ENCODE measurements at places on chromosomes 16 and 17.

DNA sequence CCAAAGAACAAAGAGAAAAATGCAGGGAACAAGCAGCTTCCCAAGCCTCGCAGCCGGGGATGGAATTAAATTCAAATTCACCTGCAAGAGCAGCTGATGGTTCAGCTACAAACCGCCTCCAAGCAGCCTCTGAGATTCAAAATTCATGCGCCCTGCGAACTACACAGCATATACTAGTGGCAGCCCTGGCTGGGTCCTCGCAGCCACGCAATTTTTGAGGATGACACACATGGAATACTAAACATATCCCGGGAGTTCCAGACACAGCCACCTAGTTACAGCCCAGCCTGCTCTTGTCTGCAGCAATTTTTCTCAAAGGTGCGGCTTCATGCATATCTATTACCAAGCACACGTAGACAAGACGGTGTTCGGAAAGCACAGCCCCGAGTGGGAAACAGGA lies 35.9 kb upstream of the KIFC3 start:
- DNase-seq: no peak

DNA sequence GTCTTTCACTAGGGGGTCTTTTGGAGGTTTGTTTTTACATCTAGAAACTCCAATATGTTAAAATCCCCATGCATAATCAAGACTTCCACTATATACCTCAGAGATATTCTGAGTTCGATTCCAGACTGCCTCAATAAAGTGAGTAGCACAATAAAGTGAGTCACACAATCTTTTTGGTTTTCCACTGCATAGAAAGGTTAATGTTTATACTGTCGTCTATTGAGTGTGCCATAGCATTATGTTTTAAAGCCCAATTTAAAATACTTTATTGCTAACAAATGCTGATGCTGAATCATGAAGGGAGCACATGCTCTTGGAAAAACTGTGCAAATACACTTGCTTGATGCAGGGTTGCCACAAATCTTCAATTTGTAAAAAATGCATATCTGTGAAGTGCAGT lies 227.5 kb upstream of the ZFHX3 start:
- no peak for DNase-seq

GRCh38 chr17:67652433-67652832 lies 65.3 kb upstream of the NOL11 start:
- no peak for DNase-seq

DNA sequence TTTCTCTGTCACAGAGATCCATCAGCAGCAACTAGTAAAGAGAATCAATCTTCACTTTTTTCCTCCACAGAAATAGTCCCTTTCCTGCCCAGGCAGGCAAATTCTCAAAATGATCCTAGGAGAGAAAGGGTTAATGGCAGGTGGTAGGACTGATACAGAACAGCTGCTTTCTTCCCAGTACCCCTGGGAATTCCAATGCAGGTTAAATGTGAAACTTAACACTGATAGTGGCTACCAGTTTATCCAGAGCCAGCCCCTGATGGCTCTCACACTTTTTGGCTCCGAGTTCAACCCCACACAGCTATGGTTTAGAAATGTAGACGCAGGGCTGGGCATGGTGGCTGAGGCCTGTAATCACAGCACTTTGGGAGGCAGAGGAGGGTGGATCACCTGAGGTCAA lies 22.2 kb downstream of the MARVELD3 start:
- DNase-seq: no peak

DNA sequence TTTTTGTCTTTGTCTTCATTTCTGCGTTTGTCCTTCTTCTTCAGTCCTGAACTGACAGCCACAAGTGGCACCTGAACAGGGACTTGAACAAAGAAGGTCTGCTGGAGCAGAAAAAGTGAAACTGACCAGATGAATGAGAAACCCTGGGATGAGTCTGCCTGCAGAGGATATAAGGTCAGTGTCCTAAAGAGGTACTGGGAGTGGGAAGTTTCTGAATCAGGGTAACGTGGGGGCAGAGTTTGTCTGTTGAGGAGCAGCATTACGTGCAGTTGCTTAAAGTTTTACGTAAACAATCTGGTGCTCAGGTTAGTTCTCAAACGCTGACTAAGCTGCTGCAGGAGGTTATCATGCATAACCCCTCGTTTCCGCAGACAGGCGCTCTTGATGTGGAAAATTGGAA lies 2057.6 kb downstream of the TP53TG3F start:
- DNase-seq: no peak

GRCh38 chr17:31394544-31394943 lies 3.1 kb downstream of the RAB11FIP4 start:
- DNase-seq: no peak

GRCh38 chr17:78608122-78608803 lies 31.1 kb upstream of the DNAH17 start:
- no peak for DNase-seq

DNA sequence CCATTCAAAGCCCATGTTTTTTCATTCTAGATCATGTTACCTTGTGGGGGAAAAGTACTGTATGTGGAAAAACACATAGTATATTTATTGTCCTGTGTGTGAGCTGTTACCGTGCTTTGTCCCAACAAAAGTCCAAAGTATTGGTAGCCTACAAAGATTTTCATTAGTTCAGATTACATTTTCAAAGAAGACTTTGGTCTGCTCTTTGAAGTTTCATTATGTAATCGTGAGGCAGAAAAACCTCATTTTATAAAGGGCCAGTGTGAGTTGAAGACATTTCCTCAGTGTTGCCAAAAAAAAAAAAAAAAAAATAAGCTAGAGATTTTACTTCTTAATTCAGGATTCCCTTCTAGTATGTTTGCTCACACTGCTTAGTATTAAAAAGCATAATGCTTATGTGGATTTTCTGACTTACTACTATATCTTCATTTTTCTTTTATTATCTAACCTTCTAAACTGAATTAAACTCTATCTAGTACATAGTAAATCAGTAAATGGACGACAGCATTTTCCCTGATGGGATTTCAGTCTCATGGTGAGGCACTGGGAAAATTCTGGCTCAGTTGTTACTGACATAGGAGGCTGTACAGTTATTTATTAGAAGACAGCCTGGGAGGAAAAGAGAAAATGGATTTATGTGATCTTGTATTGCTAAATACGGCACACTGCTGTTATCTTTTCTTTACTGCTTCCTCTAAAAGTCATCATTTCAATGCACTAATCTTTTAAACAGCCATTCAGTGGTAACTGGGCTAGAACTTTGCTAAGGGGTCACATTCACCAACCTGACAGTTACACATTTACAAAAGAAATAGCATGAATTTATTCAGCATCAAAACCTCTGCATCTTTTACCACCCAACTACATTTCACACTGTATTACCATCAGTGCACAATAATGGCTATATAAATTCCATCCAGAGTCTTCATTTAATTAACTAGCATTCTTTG lies 100.6 kb downstream of the STXBP4 start:
- no peak for DNase-seq

GRCh38 chr16:12881740-12882139 lies 19.7 kb upstream of the SHISA9 start:
- no peak for DNase-seq

DNA sequence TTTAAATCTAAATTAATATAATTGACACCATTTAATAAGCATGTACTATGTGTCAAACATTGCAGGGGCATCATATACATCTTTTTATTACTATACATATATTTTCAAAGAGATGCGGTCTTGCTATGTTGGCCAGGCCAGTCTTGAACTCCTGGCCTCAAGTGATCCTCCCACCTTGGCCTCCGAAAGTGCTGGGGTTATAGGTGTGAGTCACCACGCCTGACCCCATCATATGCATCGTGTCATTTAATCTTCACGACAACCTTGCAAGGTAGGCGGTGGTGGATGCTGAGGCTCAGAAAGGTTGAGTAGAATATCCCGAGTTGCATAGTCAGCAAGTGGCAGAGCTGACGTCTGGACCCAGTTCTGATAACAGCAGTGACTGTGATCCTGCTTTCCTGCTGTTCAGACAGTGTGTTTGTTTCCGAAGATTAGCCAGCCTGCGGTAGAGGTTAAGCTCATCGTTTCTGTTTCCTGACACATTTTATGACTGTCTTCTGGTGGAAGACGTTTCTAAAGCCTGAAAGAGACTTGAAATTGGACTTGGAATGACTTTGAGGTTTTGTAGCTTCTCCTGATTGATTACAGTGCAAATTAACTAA lies 316.6 kb downstream of the SNX29 start:
- DNase-seq: no peak

GRCh38 chr16:9039210-9039609 lies 52.2 kb upstream of the HAPSTR1 start:
- DNase-seq: no peak

DNA sequence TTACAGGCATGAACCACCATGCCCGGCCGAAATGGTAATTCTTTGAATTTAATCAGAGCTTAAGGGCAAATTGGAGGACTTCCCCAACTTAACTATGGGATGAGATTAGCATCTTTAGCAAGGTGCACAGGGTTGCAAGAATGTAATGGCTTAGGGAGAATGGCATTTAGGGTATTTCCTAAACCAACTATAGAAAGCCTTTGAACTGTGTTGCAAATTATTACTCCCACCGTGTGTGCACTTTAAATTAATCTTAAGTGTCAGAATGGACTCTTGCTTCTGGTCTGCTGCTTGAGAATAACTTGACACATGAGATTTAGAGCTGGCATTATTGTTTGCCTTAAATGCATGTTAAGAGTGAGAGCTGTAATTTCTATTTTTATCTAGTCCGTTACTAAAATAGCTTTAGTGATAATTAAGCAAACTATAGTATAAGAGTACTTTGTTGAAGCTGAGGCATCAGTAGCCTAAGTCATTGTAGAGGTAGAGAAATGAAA lies 59.8 kb downstream of the TUBD1 start:
- no peak for DNase-seq

DNA sequence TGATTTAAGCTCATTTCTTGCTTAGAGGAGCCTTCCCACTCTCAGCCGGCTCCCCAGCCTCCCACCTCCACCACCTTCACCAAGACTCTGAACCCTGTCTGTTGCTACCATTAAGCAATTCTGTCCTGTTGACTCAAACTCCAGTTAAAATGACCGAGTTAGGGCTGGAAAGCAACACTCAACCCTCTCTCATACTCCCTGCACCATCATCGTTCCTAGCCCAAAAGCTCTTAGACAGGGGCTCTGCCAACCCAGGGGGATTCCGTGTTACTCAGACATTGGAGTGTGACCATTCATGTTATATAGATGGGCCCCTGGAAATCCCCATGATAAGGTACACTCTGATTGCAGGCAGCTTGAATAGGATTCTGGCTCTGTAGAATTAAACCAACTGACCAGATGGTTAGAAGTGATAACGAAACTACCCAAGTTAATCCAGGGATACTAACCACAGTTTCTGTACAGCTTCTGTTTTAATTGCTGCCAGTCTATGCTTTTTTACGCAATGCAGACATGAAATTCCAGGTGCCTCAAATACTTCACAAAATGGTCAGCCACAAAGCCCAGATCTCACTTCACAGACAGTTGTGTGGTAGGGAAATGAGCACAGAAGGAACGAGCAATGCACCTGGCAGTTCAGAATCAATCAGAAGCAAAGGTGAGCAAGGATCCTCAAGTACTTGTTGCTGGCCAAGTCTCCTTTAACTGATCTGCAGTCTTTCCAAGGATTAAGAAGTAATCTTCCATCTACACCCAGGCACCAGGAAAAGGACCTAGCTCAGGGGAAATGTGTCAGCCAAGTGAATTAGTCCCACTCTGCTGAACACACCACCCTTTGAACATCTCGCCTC lies 2.1 kb downstream of the SSTR2 start:
- DNase-seq: no peak

- no peak for DNase-seq
Measured at GRCh38 chr17:65362826-65363225, 198.6 kb downstream of the AXIN2 start.

- no peak for DNase-seq
Measured at GRCh38 chr17:29066606-29067005, 23.7 kb downstream of the PIPOX start.

DNA sequence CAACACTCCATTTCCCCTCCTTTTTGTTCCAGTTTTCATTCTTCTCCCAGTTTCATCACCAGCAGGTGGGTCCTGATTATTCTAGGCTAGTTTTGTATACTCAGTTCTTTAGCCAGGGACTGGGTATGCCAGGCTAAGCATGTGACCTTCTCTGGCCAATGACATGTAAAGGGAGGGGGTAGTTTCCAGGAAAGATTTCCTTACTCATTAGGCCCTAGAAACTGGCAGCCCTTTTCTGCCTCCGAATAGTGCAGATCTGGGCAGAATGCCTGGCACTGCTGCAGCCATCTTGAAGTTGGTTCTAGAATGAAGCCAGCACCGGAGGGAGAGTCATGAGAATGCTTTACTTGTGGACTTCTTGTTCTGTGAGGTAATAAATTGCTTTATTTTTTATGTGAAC lies 126.9 kb upstream of the AXIN2 start:
- no peak for DNase-seq

DNA sequence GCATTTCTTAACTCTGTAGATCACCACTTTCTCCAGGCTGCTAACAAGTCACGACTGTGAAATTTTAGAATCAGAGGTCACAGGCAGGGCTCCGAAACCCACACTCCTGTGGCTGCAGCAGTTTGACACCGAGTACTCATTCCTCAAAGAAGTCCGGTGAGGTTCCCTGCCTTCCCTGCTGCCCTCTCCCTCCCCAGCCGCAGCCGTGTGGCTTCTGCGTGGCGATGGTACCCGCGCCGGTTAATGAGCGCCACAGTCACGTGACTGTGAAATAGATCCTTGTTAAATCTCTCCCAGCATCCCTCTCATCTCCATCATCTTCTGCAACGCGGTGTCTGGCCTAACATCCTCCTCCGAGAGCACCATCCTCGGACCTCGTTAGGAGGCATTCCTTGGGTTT lies 65.2 kb upstream of the ENDOV start:
- no peak for DNase-seq

DNA sequence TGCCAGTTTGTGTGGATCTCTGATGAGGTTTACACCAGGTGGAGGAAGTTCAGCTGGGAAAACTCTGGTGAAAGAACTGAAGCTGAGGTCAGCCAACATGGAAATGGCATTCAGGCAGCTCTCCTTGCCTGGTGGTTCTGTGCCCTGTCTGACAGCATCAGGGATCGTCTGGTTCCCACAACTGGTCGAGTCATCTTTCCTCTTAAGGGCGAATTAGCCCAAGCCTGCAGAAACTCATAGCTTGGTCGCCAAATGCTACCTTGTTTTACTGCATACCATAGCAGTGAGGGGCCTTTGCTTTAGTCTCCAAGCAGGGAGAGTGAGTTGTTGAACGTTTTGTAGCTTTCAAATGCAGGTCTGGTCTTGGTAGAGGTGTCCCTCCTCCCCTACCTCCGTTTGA lies 7.2 kb downstream of the PLCG2 start:
- DNase-seq: no peak

- DNase-seq: no peak
Measured at GRCh38 chr17:66290101-66290722, 12.2 kb upstream of the PRKCA start.

DNA sequence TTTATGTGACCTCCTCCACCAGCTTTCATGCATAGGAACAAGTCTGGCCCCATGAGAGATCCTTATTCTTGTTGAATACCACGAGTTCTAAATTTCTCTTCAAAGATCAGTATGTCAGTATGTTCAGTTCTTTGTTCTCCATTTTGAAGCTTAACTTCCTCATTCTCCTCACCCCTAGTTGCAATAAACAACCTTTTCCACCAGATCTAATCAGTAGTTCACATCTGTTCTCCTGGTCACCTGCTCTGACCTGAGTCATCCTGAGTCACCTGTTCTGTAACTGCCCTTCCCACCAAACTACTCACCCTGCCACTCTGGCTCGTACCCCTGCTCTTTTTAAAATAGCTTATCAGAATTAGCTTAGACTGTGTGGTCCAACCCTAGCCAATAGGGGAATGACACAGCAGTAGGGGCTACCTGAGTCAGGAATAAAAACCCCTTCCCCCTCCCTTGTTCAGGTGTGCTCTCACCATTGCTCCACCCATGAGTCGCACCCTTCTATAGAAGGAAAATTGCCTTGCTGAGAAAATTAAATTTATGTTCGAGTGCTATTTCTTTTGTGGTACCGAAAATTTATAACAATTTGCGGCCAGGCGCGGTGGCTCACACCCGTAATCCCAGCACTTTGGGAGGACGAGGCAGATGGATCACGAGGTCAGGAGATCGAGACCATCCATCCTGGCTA lies 94.6 kb downstream of the EMP2 start:
- DNase-seq: no peak

All from GM04503 (cell line).